CD4-positive, alpha-beta T cell treated with Interleukin-4 for 4 hours (primary cell): ENCODE measurements at places on chromosomes 5 and 9.

DNA sequence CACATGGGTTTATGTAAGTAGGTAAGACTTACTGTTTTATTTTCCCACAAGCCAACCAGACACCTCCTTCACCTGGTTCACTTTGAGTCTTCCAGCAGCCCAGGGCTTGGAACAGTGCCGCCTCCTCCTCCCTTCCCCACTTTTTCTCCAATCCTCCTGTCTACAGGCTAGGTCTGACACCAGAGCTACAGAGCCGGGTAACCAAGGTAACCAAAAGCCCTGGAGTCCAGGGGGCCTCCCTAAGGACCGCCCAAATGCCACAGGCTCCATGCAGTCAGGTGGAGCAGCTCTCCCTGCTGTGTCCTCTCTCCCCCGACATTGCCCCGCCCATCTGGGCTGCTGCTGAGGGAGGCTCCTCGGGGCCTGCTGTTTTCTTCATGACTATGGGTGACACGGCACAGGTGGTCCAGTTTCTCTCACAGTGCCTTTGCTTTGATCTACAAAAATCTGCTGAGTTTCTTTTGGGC lies 138.0 kb upstream of the EFNA5 start:
- no peak for DNase-seq

GRCh38 chr9:13952906-13953305 lies 361.0 kb downstream of the NFIB start:
- no peak for DNase-seq

- no peak for DNase-seq
These were observed 601 bp upstream of the FAF2 start for GRCh38 chr5:176447591-176447977.

DNA sequence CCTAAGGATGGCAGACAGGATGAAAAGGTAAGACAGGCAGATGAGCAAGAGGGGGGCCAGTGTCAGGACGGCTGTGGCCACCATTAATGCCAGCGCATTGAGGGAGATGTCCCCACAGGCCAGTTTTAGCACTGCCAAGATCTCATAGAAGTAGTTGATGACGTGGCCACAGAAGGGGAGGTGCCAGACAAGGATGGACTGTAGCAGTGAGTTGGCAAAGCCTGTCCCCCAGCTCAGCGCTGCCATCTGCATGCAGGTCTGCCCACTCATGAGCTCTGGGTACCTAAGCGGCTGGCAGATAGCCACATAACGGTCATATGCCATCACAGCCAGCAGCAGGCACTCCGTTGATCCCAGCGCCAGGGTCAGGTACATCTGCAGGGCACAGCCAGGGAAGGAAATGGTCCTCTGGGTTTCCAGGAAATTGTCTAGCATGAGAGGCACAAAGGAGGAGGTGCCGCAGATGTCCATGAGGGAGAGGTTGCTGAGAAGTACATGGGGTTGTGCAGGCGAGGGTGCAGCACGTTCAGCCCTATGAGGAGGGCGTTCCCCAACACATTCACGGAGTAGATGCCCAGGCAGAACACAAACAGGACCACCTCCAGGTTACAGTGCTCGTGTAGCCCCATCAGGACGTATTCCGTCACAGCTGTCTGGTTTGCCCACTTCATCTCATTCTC lies 10.8 kb downstream of the OR13J1 start:
- no peak for DNase-seq

- no peak for DNase-seq
These were observed 668 bp downstream of the ETF1 start for GRCh38 chr5:138542180-138542955.

GRCh38 chr5:41840251-41840650 lies 30.0 kb downstream of the OXCT1 start:
- DNase-seq = no peak

DNA sequence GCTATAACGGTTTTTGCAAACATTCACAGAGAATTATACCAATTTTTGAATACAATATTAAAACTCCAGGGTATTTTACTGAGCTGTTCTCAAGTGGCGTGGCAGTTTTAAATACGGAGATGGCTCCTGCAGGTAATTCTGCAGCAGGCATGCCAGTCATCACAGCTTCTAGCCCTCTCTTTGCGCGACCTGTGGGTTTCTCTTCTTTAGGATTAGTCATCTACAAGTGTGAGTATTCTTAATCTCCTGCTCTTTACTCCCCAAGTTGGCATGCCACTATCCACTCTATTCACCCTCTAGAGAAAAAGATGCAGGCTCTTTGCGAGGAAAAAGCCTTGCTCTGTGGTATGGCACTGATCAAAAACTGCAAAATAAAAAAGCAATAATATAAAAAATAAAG lies 43.9 kb downstream of the ANKRD31 start:
- DNase-seq = no peak

DNA sequence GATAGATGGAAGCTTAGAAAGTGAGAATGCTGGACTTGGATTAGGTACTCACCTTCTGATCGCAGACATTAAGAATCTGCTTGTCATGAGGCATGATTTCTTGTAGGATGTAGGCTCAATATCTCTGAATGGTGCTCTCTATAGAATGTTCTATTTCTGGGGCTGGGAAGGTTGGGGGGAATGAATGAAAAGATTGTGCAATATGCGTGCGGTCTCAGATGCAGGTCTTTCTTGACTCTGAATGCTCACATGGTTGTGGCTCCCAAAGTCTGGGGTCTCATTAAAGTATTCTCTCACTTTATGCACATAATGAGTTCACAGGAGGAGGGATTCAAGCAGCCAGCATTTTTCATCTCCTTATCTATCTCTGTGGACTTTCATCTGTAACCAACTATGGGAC lies 482.0 kb upstream of the CD180 start:
- no peak for DNase-seq

DNA sequence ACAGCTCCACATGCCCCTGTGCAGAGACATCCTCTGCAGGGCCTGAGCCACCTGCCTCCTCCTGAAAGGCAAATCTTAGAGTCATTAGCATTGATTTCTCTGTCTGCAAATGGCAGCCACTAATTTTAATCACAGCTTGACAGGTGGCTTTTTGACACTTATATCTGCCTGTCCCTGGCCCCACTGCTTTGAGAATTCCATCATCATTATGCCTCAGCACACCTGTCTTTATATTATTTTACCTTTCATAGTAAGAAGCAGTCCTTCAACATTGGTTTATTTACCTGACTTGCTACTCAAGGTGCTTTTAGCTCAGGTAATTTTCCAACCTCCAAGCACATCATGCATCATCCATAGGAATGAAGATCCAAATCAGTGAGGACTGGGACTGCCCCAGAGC lies 451.3 kb downstream of the MTRR start:
- no peak for DNase-seq

DNA sequence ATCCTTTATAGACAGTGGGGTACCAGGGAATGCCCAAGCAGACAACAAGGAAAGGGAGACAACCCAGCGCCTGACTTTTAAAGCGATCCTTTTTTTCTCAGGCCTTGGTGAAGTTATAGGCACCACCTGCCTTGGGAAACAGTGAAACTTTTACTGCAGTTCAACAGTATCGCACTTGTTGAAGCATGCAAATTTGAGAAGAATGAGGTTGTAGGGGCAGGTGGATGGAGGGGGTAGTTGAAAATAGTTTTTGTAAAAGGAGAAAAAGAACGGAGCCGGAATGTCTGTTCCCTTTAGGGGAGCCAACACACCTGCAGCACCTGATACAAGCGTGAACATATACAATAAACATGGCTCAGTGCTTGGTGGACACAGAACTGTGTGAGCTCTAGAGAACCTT lies 190.2 kb upstream of the NR3C1 start:
- DNase-seq = no peak

DNA sequence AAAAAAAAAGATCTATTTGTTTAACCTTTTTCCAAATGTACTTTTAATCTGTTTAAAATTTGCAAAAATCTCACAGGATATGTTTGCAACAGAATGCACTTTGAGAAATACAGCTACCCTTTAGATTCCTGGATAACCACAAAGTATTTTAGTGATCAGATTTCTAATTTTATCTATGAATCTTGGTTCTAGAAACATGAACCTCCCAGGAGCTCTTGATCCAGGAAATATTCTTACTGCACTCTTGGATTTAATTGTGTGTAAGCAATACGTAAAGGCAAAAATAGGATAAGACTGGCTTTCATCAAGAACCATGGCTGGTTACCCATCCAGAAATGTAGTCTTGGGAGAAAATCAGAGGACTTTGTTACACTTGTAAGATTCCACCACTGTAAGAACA lies 1581.8 kb upstream of the WWC1 start:
- DNase-seq = no peak

- DNase-seq = no peak
These were observed 74.9 kb upstream of the NIPAL4 start for GRCh38 chr5:157384971-157385709.

GRCh38 chr5:150241298-150242160 lies 48.0 kb downstream of the CAMK2A start:
- no peak for DNase-seq

- DNase-seq = no peak
These were observed 2.0 kb downstream of the BASP1 start for GRCh38 chr5:17219469-17219868.

- DNase-seq = no peak
These were observed 74.5 kb upstream of the SLC25A51 start for GRCh38 chr9:37978481-37978864.

GRCh38 chr9:120538339-120538738 lies 41.6 kb downstream of the CDK5RAP2 start:
- no peak for DNase-seq

- DNase-seq = peak; percentile 17
These were observed 79.3 kb upstream of the MAP3K1 start for GRCh38 chr5:56735849-56736641.

DNA sequence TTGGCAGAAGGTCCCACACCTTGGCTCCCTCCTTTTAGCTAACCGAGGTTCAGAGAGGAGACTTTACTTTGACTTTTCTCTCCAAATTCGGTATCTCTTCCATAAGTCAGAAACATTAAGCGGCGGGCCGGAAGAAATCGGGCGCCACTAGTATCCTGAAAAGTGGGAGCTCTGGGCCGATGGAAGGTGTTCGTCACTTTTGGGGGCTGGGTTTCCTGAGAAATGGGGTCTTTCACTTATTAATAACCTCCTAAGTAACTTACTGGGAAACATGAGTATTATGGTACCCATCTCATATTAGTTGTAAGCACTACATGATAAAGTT lies 716 bp downstream of the STX17 start:
- no peak for DNase-seq

DNA sequence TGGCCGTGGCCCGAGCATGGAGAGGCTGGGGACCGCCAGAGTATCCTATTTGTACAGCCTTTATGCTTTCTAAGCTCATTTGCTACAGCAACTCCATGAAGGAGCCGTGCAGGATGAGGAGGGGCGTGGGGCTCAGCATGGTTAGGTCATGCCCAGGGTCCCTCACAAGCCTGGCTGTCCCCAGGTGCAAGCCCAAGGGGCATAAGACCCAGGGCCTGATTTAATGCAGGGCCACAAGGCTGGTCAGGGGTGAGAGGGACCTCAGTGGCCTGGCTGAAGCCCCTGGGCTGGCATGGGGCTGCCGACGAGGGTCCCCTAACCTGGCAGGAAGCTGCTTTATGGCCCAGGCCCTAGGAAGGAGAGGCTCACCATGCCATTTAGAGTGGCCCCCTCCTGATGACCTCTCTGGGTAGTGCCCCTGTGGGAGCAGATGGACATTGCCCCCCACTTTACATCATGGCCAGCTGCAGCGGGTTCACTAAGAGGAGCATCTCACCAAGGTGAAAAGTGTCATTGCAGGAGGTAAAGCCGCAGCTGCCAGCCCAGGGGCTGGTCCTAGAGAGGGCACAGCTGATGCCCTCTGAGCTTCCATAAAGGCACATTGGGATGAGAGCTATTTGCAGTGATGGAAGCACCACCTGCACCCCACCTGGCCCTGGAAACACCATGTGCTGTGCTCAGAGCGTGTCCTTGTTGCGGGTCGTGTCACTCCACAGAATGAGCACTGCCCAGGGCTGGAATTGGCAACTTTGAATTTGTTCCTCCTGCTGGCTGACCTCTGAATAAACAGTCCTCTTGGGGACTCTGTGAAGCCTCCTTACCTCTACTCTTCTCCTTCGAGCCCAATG lies 58.9 kb downstream of the ZNF618 start:
- no peak for DNase-seq

GRCh38 chr9:92663951-92664350 lies 6.0 kb downstream of the IPPK start:
- no peak for DNase-seq

DNA sequence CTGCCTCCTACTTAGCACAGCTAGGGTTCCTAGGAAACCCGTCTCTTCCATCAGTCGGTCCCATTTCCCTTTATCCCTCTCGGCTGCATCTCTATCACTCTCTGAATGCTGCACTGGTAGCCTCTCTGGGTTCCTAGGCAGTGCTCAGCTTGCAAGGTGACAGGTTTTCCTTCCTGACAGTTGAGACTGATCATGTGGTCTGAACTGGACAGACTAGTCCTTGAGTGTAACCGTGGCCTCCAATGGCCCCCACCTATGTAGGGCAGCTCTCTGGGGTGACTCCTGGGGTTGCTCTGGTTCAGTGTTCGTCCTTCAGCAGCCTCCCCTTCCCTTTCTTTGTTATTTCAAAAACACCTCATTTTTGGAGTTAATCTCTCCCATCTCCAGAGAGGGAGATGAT lies 3.8 kb downstream of the TMEM8B start:
- DNase-seq = no peak

GRCh38 chr9:129497813-129498450 lies 123.0 kb downstream of the C9orf50 start:
- no peak for DNase-seq

- DNase-seq = peak; percentile 37
These were observed 76.8 kb downstream of the ZDHHC21 start for GRCh38 chr9:14616188-14616982.

GRCh38 chr5:138573949-138574670 lies 1.1 kb downstream of the HSPA9 start:
- no peak for DNase-seq

GRCh38 chr5:51027271-51027670 lies 356.0 kb upstream of the ISL1 start:
- no peak for DNase-seq

DNA sequence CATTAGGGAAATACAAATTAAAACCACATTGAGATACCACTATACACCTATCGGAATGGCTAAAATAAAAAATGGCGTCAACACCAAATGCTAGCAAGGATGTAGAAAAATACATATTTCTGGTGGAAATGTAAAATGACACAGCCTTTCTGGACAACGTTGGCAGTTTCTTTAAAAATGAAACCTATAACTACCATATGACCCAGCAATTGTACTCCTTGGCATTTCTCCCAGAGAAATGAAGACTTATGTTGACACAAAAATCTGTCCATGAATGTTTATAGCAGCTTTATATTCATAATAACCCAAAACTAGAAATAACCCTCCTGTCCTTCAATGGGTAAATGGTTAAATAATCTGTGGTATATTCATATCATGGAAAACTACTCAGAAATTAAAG lies 188.7 kb upstream of the RAD23B start:
- no peak for DNase-seq

GRCh38 chr5:5705010-5705409 lies 282.5 kb downstream of the ICE1 start:
- DNase-seq = no peak

DNA sequence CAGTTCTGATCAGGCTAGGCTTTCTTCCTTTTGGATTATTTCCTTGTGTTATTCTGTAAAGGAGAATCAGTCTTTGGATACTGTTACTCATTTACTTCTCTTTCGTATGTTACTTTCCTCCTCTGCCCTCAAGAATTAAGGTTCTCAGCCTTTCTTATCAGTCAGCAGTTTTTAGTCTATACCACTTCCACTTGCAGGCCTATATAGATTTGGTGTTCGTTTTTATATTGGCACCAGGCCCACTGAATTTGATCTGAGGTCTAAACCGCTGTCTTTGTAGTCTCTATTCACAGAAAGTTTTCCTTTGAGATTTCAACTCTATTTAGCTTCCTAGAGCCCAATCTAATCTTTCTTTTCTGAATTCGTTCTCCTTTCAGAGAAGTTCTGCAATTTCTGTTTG lies 62.8 kb downstream of the ERBIN start:
- DNase-seq = no peak

- no peak for DNase-seq
These were observed 379.9 kb upstream of the DMAC1 start for GRCh38 chr9:8179381-8180053.
